ENCODE measurements at places on chromosomes 7 and 10.
A peak's percentile ranks its signal among the peaks of the same experiment; 100 is the strongest.

- no peak overlapping the region for H3K27ac ChIP-seq
- H3K27me3 ChIP-seq, result peaks cover 3% of the 10 kb centered on the region
- H3K4me3 ChIP-seq, result no peak overlapping the region
- H3K4me1 ChIP-seq, result no peaks in the 10 kb centered on the region
Measured at GRCh38 chr10:75335983-75336382, 65.6 kb downstream of the ZNF503 start.

DNA sequence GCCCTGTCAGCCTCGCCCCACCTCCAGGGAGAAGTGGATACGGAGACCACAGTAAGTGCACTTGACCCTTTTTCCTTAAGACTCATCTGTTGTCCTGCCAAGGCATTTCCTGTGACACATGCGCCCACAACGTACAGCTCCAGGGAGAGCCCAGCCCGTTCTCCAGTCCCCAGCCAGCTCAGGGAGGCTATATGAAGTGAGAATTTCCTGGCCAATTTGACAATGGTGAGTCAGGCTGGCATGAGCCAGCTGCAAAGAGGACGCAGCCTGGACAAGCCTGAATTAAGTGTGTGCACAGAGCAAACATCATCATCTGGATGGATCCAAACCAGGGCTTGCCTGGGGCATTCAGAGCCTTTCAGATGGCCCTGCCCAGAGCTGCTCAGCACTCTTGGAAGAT lies 244.8 kb downstream of the KCNMA1 start:
- peak overlapping the region; percentile 25 for H3K4me3 ChIP-seq
- H3K36me3 ChIP-seq, result no peaks in the 10 kb centered on the region
- H3K4me1 ChIP-seq, result peaks cover 23% of the 10 kb centered on the region
- H3K27ac ChIP-seq, result peak overlapping the region; percentile 48
- peak; percentile 98 for DNase-seq

DNA sequence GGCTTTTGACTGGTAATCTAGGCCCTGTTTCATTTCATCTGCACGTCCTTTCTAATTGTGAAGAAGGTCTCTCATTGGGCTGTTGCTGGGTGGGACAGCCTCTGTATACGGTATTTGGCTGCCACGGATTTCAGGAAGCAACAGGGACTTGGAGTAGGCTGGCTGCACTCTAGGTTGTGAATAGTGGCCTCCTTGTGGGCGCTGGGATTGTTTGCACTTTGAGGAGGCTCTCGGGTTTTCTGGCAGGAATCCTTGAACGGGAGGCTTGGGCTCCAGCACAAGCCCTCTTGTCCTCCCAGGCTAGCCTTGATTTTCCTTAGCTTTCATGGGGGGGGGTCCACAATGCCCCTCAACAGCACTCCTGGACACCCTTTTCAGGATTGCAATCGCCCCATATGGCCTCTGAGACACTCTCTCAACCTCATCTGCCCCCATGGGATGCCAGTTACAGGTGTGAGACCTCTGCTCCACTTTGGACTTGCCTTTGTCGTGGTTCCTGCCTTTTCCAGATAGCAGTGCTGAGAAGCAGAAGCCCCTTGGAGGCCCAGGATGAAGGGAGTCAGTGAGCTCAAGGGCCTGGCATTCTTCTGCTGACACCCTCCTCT lies 33.9 kb upstream of the ZNF273 start:
- no peaks in the 10 kb centered on the region for H3K36me3 ChIP-seq
- H3K27ac ChIP-seq, result no peak overlapping the region
- H3K27me3 ChIP-seq, result no peaks in the 10 kb centered on the region
- no peak for DNase-seq
- H3K4me1 ChIP-seq, result no peaks in the 10 kb centered on the region

GRCh38 chr7:142511801-142512200 lies 237.5 kb upstream of the PRSS1 start:
- H3K27me3 ChIP-seq, result peaks cover 21% of the 10 kb centered on the region

DNA sequence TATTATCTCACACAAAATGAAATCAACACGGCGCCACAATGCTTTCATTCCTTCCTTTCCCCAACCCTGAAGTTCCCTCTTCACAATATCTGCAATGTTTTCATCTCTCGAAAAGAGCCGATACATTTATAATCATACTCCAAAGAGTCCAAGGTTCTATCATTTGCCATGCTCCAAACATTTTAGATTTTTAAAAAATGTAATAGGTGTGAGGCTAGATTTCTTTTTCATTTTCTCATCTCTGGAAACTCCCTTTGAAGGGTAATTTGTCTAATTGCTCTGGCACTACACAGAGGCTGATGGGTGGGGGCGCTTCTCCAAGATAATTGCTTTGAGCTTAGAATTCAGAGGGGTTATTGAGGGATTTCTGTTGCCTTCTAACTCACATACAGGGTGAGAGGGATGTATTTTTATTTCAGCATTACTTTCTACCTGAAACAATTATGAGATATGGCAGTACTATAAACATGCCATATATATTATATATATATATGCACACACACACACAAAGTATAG lies 4.9 kb downstream of the DLX5 start:
- H3K27me3 ChIP-seq, result peaks cover 100% of the 10 kb centered on the region
- H3K36me3 ChIP-seq, result no peaks in the 10 kb centered on the region
- DNase-seq, result no peak
- peaks cover 24% of the 10 kb centered on the region for H3K4me1 ChIP-seq

- H3K36me3 ChIP-seq, result no peaks in the 10 kb centered on the region
- no peak overlapping the region for H3K27ac ChIP-seq
- peaks cover 12% of the 10 kb centered on the region for H3K4me1 ChIP-seq
- peaks cover 24% of the 10 kb centered on the region for H3K27me3 ChIP-seq
Measured at GRCh38 chr10:71582506-71583475, 136.8 kb downstream of the C10orf105 start.

DNA sequence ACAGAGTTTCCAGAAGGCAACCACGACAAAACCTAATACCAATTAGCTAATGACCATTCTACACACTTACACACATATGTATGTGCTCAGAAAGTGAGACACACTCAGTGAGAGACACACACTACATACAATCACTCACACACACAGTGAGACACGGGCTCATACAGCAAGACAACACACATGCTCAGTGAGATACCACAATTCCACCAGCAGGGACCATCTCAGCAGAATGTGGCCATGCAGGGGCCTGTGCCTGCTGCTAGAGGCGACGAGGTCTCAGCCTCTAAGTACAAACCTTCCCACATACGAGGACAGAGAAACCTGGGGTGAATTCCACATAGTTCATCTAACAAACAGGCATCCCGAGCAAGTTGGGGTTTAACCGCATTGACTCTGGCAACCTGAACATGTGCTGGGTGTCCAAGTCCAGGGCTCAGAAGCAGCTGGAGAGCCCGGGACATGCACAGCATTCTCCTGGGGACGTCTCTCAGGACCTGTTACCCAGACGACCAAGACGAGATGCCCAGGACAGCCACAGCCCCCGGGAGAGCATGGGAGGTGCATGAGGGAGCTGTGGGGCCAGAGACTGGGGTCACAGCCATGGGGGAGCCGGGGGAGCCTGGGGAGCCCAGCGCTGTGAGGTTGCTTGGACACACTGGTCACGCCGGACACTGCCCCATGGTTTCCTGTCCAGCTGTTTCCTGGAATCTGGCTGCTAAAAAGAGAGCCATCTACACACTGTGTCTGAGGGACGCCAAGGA lies 523.6 kb downstream of the PTPRN2 start:
- H3K27me3 ChIP-seq, result no peaks in the 10 kb centered on the region
- H3K4me1 ChIP-seq, result no peaks in the 10 kb centered on the region
- no peak for DNase-seq
- no peak overlapping the region for H3K4me3 ChIP-seq
- H3K27ac ChIP-seq, result no peak overlapping the region
- H3K36me3 ChIP-seq, result no peaks in the 10 kb centered on the region
